Activated CD4-positive, CD25-positive, alpha-beta regulatory T cell treated with anti-CD3 and anti-CD28 coated beads, Interleukin-2, amount 50 U/mL, for 72 hours (primary cell): ENCODE measurements at places on chromosomes 5 and 9.

GRCh38 chr9:107487521-107488374 lies 1.8 kb downstream of the KLF4 start:
- no peak for DNase-seq

DNA sequence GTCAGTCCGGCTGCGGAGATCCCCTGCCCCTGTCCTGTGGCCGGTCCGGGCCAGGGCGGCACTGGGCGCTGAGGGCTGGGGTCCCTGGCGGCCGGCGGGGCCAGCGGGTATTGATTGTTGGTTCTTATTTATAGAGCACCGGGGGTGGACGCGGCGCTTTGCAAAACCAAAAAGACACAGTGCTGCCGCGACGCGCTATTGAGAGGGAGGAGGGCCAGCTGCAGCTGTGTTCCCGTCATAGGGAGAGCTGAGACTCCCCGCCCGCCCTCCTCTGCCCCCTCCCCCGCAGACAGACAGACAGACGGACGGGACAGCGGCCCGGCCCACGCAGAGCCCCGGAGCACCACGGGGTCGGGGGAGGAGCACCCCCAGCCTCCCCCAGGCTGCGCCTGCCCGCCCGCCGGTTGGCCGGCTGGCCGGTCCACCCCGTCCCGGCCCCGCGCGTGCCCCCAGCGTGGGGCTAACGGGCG lies 2.5 kb downstream of the LRRC26 start:
- DNase-seq: no peak

DNA sequence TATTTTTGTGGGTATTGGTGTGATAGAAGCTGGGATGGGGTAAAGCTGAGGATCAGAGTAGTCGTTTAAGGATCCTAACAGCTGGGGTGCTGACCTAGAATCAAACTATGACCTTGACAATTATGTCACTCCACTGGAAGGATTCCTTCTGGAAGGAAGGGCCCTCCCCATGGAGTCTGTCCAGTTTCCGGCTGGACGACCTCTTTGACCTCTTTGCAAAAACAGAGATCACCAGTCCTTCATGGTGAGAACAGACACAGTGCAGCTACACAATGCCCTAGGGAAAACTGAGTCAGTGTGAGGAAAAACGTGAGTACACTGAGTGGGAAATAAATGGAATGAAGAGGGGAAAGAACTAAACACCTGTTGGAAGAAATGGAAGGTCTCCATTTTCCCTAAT lies 445.6 kb downstream of the MAT2B start:
- no peak for DNase-seq

- DNase-seq: no peak
Measured at GRCh38 chr5:124103671-124104070, 591.7 kb downstream of the CSNK1G3 start.

DNA sequence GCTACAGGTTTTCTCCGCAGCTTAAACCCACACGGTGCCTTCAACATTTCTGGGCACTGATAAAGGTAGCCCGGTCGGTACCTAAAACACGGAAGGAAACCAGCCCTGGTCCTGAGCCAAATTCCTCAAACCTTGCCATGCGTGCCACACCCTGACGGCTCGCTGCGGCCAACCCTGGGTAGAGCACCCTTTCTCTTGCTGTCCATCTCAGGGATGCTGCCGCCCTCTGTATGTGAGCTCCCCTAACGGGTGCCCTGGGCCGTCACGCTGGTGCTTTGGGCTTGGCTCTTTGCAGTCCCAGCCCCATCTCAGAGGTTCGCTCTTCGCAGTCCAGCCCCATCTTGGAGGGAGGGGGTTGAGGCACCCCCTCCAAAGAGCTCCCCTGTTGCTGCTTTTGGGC lies 43.9 kb downstream of the PNPLA7 start:
- no peak for DNase-seq

- no peak for DNase-seq
Measured at GRCh38 chr5:159353661-159354252, 23.5 kb upstream of the IL12B start.

- no peak for DNase-seq
Measured at GRCh38 chr5:73234204-73234555, 61.2 kb downstream of the TMEM174 start.

- no peak for DNase-seq
Measured at GRCh38 chr9:128006332-128006996, 25.7 kb upstream of the EEIG1 start.

DNA sequence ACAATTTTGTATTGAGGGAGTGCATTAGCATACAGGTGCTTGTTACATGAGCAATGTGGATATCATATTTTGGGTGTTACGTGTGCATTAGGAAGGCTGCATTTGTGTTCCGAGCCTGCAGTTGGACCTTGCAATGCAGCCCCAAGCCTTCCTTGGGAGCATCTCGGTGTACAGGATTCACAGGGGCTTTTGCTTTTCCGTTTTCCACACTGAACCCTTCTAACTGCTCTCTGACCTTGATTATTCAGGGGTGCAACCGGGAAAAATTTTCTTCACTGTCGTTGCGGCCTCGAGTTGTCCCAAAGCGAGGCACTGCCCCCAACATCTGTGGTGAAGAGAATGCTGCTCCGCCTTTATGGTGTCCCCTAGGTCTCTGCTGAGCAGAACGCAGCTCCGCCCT lies 80.1 kb upstream of the PLEKHG4B start:
- no peak for DNase-seq

- DNase-seq: no peak
Measured at GRCh38 chr9:97900738-97901565, 21.3 kb downstream of the TRMO start.
